ENCODE measurements at places on chromosomes 2 and 18.
A peak's percentile ranks its signal among the peaks of the same experiment; 100 is the strongest.

GRCh38 chr2:182716650-182716979 lies 558 bp downstream of the DNAJC10 start:
- no peak for DNase-seq

DNA sequence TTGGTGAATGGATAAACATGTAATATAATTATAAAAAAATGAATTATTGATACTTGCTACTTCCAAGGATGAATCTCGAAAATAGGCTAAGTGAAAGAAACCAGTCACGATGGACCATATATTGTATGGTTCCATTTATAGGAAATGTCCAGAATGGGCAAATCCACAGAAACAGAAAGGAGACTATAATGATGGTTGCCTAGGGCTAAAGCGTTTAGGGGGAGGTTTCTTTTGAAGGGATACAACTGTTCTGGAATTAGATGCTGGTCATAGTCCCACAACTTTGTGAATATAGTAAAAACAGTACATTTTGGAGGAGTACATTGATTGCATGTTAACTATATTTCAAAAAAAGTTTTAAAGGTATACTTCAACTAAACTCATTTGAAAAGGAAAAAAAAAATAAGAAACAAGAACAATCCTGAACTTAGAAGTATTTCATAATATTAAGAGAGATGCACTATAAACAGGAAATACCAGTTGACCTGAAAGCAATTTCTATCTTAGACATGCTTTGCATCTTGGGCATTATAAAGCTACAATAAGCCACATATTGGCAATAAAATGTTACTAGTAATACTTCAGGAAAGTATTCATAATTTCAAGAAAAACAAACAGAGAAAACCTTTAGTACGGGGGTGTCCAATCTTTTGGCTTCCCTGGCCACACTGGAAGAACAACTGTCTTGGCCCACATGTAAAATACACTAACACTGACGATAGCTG lies 130.0 kb downstream of the C2orf74 start:
- DNase-seq: no peak

DNA sequence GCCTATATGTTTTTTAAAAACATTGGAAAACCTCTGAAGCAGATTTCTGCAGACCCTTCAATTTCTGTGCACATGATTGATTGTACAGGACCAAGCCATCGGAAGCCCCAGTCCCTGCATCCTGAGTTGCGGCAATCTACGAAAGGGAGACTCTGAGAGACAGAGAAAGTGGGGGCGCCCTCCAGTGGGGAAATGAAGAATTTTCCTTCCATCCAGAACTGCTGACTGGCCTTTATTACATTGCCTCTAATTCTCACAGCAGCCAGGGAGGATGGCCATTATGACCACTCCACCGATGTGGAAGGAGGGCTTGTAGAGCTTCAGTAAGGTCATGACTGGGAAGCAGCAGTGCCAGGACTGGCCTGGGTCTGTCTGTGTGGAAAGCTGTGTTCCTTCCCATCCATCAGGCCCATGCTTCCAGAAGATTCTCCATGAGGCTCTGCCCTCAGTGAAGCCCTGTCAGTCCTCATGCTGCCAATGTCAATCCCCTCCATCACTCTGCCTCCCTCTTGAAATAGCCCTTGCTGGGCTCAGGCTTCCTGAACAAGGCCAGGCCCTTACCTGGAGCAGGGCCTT lies 20.0 kb upstream of the RESP18 start:
- peak; percentile 77 for DNase-seq

DNA sequence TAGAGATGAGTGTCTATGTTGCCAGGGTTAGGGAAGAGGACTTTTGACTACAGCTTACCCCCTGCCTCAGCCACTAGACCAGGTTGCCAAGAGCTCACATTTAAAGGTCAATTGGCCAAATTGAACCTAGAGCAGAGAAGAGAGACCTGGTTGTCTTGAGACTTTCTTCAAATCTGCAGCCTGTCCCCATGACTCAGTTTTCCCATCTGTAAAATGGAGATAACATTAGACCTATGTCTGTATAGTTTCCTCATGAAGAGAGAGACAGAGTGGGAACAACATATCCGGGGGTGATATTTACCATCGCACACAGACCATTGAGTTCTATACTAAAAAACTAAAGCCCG lies 1.6 kb upstream of the LIPG start:
- DNase-seq: no peak

- peak; percentile 57 for DNase-seq
These were observed 206.9 kb downstream of the ARL4C start for GRCh38 chr2:234289834-234290590.

- no peak for DNase-seq
These were observed 184.3 kb downstream of the RPRM start for GRCh38 chr2:153294199-153294786.

DNA sequence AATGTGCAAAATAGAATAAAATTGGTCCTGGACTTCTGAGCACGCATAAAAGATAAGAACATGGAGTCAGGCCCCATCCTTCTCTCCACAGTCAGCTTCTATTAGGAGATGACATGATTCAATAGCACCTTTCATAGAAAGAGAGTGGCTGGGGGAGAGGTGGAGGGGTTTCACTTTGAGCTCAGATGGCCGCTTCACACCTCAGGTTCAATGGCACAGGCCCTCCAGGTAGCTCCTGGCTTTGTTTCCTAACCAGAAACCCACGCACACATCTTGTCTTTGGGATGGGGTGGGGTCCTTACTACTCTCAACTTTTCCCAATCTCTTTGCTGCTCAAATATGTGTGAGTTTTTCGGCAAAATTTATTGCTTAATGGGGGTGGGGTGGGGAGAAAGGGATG lies 332.3 kb downstream of the CLIP4 start:
- DNase-seq: no peak

DNA sequence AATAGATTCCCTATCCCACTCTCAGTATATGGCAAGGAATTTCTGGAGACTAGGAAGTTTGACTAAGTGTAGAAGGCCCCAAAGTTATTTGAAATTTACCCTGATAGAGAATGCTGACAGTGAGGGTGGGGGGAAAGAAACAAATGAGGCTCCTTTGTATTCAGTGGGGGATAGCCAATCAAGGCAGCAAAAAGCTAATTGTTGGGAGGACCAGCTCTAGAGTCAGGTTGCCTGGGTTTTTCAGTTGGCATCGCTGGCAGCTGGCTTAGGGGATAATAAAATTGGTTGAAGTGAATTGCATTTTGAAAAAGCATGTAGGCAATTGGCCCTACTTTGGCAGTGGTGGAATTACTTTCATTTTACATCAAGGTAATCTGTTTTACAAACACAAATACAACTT lies 79.4 kb upstream of the STAM2 start:
- no peak for DNase-seq

- no peak for DNase-seq
These were observed 113.4 kb upstream of the AQP4 start for GRCh38 chr18:26978812-26979341.

- no peak for DNase-seq
These were observed 59.1 kb upstream of the PAX8 start for GRCh38 chr2:113337809-113338208.

DNA sequence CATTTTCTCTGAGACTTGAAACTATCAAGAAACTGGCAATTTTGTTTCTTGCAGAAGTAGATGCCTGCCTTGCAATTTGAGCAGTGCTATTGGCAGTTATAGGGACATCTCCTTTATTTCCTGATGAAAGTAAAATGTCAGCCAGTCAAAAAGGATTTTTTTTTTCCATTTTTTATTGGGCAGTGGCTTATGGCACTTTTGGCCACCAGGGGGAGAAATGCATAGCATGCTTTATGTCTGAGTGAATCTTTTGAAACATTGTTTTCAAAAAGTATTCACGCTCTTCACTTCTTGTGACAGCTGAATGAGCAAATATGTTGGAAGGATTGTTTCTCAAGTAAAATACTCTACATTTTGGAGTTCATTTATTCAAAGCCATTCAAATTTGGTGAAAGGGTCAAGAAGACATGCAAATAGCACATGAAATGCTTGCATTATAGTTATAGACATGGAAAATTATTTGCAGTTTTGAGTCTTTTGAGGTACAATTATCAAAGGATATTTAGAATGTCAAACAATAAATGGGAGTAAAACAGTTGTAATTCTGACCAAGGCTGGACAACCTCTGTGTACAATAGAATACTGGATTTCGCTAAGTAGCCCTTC lies 491.0 kb downstream of the CDH2 start:
- DNase-seq: no peak

DNA sequence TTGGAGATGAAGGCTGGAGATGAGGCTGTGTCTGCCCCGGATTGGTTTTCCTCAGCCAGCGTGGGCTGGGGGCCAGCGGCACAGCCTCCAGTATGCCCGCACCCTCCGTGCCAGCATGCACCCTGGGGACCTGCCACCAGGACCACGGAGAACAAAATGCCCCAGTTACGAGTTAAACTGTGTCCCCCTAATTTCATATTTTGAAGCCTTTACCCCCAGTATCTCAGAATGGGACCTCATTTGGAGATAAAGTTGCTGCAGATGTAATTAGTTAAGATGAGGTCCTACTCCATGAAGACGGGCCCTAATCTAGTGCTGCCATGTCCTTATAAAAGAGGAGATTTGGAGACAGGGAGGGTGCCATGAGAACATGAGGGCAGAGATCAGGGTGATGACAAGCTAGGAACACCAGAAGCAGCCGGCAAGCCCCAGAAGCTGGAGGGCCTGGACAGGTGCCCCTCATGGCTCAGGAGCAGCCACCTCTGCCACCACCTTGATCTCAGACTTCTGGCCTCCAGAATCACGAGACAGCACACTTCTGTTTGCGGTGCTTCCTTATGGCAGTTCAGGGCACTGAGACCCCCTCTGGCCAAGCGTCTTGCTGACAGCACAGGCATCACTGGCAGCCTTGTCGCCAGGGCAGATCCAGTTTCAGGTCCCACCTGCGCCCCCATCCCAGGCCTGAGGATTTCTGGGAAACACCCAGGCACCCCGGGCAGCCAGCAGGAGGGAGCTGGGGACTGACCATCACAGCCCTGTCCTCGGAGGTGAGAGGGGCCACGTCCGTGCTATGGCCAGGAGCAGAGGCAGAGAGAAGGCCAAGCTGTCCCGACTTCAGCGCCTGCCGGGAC lies 29.4 kb downstream of the KIF1A start:
- DNase-seq: no peak
